GM23338 (cell line): ENCODE measurements at places on chromosomes 1 and 21. TPM values are rescaled to one million over a fixed set of nuclear protein-coding genes. Genes with fewer than 3 reads are reported as not detected.

BRDT gene
- polyA plus RNA-seq = 0.12 and 0.58 TPM in 2 replicates

EPHA2 gene
- 7.5 and 8.5 TPM in 2 replicates for polyA plus RNA-seq

GRCh38 chr1:233490488-233490887, 123.4 kb upstream of the KCNK1 start:
- no peak for DNase-seq

GRCh38 chr1:26450908-26451307, 18.8 kb downstream of the DHDDS start:
- no peak for DNase-seq

GRCh38 chr1:10295481-10296085, 85.2 kb downstream of the KIF1B start:
- DNase-seq = no peak

- peak; percentile 33 for DNase-seq
Measured at GRCh38 chr1:162074276-162075005, 5.0 kb downstream of the NOS1AP start.

DNA sequence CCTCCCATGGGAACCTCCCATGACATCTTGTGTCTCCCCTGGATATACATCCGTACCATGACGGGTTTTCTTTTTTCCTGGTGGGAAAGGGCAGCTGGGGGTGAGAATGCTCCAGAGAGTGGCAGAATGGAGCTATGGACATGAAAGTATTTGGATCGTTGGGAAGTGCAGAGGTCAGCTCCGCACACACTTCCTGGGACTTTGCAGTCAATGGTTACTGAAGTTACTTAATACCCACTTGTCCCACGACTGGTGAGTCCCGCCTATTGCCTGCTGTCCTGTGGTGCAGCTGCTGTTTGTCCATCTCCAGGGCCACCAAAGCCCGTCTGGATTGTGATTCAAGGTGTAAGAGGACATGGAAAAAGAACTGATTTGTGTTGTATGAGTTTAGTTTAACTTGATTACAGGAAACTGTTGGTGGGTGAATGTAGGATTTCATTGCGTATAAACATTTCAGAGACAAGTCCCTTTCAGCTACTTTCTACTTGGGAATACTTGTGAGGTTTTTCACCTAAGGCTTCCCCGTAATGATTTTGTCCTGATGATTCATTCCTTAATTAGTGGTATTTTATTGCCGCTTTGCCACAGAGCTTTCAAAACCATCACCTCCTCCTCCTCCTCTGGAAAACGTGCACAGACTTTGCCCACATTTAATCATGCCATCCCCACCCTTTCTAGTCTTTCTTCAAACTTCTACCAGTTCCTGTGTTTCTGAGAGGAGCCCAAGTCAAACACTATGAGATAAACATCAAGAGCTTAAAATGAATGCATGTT, 308.8 kb downstream of the KIF26B start:
- no peak for DNase-seq

DNA sequence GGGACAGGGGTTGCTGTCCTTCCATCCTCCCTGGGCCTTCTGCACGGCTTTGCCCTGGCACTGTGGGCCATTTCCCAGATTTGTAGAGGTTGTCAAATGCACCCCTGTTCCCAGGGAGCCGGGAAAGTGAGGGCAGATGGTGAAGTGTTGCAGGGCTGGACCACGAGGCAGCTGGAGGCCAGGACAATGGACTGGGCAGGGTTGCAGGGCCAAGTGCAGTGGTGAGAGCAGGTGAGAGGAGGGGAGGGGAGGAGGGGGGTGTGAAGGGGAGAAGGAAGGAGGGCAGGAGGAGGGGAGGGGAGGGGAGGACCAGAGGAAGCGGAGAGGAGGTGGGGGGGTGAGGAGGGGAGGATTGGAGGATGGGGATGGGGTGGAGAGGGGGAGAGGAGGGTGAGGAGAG, 443.9 kb downstream of the CAMTA1 start:
- no peak for DNase-seq

- no peak for DNase-seq
Measured at GRCh38 chr1:156508205-156508954, 7.8 kb upstream of the MEF2D start.

- DNase-seq = no peak
Measured at GRCh38 chr1:72241397-72241796, 40.9 kb downstream of the NEGR1 start.

DNA sequence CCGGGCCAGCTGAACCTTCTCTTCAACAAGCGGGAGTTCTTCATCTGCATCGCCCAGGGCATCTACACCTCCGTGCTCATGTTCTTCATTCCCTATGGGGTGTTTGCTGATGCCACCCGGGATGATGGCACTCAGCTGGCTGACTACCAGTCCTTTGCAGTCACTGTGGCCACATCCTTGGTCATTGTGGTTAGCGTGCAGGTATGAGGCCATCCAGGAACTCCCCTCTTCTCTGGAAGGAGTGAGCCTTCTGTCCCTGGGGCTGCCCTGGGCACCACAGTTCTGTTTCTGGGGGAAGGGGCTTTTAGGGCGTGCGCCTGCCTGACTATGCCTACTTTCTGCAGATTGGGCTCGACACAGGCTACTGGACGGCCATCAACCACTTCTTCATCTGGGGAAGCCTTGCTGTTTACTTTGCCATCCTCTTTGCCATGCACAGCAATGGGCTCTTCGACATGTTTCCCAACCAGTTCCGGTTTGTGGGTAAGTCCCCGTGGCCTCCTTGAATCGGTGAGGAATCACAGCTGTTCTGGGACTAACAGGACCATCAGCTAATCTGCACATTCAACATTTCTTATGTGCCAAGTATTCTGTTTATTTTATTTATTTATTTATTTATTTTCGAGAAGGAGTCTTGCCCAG, 21.1 kb downstream of the ATP8B2 start:
- no peak for DNase-seq
